ENCODE measurements at places on chromosomes 11 and 22.

GRCh38 chr22:17269607-17270261, 50.5 kb upstream of the ADA2 start:
- DNase-seq = no peak

DNA sequence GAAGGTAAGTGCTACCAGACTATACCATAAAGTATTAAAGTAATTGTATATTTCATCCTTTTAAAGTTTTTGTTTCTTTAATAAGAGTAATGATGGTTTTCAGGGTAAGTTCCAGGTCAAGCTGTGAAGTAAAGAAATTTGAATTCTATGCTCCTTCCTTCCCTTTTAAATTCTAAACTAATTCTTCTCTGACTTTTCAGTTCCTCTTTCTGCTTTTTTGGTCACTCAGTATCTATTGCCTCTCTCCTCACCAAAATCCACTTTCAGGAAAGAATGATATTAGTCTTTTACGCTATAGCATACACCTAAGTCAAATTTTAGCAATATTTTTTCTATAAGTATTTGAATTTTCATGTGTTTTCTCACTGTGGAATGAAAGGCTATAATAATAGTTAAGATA, 8.2 kb downstream of the MMP8 start:
- no peak for DNase-seq

DNA sequence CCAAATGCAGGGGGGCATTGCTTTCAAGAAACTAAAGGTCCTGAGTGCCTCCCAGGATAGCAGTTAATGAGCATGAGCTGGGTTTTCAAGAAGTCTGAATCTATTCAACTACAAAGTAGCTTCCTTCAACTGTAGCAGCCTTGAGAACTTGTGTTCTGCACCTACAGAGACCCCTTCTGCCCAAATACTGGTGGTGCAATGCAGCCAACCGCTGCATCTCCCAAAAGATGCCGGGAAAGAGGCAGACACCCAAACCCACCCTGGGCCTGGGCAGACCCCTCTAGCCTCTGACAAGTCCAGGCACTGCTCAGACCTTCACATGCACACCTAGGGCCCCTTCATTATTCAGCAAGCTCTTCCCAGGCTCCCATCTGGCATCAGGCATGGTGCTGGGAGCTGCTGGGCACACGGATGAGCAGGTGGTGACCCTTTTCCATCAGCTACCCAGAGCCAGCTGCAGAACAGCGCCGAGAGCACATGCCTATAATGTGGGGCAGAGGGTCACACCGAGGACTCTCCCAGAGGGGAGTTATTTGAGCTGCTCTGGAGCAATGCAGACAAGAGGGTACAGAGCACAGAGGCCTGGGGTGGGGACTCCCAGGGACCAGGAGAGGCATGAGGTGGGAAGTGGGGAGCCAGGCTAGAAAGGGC, 44.9 kb upstream of the ETS1 start:
- DNase-seq = no peak

GRCh38 chr11:8207080-8208000, 38.5 kb upstream of the RIC3 start:
- DNase-seq = no peak

DNA sequence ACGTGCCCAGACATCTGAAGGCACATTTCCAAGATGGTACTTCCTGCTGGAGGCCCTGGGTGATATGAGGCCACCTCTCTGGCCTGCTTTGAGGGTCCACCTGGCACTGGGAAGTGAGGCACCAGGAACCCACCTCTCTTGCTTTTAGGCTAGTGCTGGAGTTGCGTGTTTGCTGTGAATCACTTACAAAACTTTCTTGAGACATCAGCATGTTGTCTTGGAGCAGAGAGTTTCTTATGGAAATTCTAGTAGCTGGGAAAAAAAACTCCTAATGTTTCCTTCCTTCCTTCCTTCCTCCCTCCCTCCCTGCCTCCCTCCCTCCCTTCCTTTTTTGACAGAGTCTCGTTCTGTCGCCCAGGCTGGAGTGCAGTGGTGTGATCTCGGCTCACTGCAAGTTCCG, 341.3 kb downstream of the MIAT start:
- no peak for DNase-seq

GRCh38 chr22:27377501-27378295, 423.9 kb downstream of the MN1 start:
- no peak for DNase-seq

DNA sequence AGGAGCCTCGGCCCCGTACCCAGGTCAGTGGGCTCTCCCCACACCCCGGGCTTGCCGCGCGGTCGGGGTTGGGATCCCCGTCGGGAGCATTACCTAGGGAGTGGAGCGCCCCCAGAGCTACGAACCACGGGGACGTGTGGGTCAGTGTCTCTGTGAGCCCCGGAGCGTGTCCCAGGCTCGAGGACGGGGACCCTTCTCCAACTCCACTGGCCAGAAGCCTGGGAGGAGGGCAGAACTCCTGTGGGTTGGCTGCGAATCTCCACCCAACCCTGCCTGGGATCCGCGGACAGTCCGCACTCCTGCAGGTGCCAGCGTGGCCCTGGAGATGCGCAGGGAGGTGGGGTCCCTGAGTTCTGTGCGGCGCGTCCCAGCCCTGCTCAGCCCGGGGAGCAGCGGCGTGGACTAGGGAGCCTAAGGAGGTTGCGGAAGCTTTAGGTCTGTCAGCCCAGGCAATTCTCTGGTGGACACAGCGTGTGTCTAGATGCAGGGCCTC, 346 bp downstream of the PPFIBP2 start:
- no peak for DNase-seq

DNA sequence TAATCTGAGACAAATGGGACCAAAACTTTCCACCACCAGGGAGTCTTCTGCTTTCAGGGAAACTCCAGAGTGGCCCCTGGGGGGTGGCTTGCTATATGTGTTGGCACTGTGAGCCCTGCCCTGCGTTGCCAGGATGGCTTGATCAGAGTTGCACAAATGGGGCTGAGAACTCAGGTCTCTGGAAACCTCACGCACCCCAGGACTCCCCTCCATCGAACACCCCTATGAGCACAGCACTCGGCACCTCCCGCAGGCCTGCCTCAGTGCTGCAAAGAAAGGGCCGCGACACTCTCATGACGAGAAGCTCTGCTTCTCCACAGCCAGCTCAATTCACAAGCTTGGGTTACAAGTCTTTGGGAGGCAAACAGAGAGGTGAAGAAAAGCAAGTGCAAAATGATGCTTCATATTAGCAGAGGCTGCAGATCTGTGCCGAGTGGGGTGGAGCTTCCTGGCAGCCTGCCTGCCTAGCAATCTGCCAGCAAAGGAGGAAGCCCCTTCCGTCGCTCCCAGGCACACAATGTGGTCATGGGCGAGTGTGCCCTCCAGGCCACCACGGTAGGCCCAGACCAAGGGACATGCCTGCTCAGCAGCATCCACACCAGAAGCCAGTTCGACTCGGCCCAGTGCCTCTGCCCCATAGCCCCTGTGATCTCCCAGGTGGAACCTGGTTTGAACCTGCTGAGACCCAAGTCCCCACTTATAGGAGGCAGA, 55.7 kb downstream of the MYH9 start:
- DNase-seq = peak; percentile 40

DNA sequence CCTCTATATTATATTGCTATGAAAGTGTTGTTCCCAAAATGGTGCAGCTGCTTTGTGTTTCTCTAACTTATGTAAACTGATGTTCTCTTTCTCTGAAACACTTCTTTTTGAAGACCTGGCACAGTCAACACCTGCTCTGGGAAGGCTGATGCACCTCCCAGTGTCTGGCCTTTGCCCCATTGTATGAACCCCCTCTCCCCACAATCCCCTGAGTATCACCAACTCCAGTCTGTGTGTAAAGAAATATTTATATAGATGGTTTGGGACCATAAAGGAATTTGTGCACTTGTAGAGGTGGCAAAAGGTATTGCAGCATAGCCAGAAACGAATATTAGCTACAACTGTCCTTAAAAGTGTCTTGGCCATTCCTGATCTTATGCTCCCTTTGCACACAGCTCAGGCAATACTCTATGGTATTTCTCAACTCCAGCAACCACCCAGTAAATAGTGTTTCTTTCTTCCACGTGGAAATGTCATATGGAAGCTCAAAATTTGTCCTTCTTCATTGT, 365.2 kb upstream of the DDI1 start:
- no peak for DNase-seq

GRCh38 chr11:69877235-69877634, 58.0 kb upstream of the FGF3 start:
- no peak for DNase-seq

DNA sequence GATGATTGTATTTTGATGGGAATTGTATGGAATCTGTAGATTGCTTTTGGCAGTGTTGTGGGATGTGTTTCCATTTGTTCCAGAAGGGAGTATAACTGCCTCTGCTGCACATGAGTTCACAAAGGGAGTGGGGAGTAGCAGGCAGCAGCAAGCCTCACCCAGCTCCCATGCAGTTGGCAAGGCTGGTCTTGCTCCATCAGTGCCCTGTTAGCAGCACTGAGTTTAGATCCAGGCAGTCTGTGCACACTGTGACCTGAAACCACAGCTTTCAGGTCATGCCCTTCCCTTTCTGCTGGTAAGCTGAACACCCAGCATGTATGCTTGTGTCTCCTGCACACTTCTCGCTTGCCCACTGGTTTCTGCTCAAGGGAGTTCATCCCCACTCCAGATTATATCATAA, 3.7 kb upstream of the NUCB2 start:
- no peak for DNase-seq

- no peak for DNase-seq
These were observed 45.8 kb downstream of the ATG16L2 start for GRCh38 chr11:72860010-72860409.

DNA sequence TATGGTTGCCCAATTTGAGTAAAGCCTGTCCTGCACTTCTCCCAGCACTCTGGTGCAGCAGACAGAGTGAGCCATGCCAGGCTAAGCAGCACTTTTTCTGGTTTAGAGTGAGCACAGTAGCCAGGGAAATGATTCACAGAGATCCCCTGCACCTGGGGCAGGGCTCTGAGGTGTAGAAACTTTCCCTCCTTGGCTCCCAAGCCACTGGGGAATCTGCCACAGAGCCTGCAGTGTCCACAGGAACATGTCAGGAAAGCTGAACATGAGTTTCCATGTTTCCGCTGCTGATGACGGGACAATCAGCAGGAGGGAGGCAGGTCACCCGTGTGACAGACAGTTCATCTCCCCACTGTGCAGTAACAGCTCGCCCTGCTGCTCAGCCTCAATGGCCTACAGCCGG, 429.9 kb upstream of the B3GAT1 start:
- no peak for DNase-seq

DNA sequence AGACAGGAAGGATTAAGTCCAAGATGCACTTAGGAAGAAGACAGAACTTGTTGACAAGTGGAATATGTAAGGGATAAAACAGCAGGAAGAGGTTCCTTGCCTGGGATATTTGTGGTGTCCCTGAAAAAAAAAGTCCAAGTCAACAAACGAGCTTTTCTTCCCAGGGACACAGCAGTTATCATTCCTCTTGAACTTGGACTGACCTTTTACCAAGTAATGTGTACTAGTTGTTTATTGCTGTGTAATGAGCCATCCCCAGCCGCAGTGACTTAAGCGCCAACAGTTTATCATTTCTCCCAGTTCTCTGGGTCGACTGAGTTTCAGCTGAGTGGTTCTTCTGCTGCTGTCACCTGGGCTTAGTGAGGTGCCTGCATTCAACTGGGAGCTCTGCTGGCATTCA, 37.0 kb downstream of the KREMEN1 start:
- no peak for DNase-seq

DNA sequence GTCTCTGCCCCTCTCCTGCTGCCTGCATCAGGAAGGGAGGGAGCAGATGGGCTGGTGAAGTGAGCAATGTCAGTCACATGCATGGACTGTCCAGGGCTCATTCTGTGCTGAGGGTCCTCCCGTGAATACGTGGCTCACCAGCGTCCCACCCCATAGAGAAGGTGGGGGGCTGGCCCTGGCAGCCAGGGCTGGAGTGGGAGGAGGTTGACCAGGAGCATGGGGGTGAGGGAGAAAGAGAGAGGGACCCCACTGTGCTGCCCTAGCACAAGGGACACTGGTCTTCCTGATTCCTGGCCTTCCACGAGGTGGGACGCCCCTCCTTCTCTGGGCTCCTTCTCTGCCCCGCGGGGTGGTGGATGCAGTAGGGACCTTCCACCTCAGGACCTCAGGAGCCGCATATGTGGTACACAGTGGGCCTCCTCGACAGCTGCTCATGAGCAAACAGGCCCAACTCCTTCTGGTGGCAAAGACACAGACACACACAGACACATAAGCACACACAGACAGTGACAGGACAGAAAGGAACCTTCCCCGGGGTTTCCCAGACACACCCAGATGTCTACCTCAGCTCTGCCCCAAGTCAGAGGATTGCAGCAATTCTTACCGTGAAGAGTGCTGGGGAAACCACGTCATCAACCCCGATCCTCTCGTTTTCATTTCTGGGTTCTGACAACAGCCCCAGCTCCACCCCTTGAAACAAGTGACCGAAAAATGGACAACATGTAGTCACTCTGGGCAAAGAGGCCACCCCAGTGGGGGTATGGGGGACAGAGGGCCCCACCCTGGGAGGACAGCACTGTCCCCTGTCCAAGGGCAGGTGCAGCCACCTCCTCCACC, 3.6 kb upstream of the APOBEC3A start:
- no peak for DNase-seq

DNA sequence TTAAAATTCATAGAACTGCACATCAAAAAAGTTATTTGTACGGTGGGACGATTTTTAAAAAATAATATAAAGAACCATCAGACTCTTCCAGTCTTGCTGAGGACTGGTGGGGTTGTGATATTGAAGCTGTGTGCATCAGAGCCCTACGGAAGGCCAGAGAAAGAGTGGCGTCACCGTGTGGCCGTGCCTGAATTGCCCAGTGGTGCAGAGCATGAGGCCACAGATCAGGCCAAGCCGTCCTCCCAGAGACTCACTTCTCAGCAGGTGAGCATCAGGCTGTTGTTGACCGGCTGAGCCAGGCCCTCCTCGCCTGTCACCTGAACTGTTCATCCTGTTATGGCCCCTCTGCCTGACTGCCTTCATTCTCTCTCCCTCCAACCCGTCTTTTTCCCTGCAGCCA, 1013.9 kb downstream of the TBC1D22A start:
- DNase-seq = no peak

DNA sequence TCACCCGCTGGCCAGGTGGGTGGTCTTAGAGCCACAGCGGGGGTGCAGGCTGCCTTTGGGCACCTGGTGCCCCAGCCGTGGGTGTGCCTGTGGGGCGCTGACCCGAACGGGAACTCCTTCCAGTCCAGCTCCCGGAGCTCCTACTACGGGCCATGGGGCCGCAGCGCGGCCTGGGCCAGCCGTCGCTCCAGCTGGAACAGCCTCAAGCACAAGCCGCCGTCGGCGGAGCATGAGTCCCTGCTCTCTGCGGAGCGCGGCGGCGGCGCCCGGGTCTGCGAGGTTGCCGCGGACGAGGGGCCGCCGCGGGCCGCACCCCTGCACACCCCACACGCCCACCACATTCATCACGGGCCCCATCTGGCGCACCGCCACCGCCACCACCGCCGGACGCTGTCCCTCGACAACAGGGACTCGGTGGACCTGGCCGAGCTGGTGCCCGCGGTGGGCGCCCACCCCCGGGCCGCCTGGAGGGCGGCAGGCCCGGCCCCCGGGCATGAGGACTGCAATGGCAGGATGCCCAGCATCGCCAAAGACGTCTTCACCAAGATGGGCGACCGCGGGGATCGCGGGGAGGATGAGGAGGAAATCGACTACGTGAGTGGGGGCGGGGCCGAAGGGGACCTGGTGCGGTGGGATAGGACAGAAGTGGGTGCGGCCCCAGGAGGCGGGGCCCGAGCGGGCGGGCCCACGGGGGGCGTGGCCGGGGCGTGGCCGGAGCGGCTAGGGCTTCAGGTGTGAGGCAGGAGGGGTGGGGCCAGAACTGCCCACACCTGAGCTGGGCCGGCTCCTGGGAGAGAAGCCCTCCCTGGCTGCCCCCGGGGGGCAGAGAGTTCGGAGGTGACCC, 91.5 kb downstream of the CACNA1I start:
- DNase-seq = peak; percentile 74

GRCh38 chr22:41876275-41876674, 38.6 kb downstream of the SHISA8 start:
- no peak for DNase-seq
